ENCODE measurements at places on chromosomes 4 and X. TPM values are rescaled to one million over a fixed set of nuclear protein-coding genes. Genes with fewer than 3 reads are reported as not detected.

DNA sequence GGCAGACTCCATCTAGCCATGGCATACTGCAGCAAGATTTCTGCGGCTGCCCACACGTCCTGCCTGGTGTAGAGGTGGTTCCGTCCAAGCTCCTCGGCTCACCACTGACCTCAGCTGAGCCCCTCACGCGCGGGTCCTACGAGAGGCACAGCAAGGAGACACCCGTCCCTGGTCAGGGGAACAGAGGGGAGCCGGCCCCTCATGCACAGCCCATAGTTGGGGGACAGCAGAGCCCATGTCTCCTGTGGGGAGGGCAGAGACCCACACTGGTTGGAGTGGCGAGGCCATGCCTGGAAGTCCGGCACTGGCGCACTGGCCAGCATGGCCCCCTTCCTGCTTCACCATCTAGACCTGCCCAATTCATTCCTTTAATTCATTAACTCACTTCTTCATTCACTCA, 80.8 kb downstream of the HTRA3 start:
- no peaks in the 10 kb centered on the region for H3K4me1 ChIP-seq
- no peak overlapping the region for H3K4me3 ChIP-seq
- no peak for DNase-seq
- H3K36me3 ChIP-seq: no peaks in the 10 kb centered on the region

GRCh38 chr4:139501527-139501926, 47.6 kb downstream of the RAB33B start:
- peaks cover 4% of the 10 kb centered on the region for H3K36me3 ChIP-seq
- H3K4me3 ChIP-seq: no peak overlapping the region
- H3K27ac ChIP-seq: no peak overlapping the region
- no peaks in the 10 kb centered on the region for H3K4me1 ChIP-seq

DNA sequence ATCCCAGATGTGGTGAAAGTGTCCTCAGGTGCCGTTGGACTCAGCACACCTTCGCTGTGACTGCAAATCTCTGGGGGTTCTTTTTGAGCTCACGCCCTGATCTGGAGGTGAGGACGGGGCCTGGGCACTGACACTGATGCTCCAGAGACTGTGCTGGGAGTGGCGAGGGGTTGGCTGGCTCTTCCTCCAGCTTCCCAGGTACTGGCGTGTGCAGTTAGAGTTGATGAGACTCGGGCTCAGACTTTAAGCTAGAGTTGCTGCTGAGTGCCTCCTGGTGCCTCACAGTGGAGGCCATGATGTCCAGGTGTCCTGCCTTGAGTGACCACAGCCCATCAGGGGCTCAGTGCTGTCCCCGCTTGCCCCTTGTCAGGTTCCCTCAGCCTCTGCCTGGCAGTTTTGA, 16.3 kb downstream of the SPON2 start:
- no peaks in the 10 kb centered on the region for H3K4me1 ChIP-seq
- no peak overlapping the region for H3K4me3 ChIP-seq
- no peaks in the 10 kb centered on the region for H3K36me3 ChIP-seq
- H3K27me3 ChIP-seq: peaks cover 5% of the 10 kb centered on the region
- H3K27ac ChIP-seq: no peak overlapping the region

Gene NLRP2B
- not detected for total RNA-seq

DNA sequence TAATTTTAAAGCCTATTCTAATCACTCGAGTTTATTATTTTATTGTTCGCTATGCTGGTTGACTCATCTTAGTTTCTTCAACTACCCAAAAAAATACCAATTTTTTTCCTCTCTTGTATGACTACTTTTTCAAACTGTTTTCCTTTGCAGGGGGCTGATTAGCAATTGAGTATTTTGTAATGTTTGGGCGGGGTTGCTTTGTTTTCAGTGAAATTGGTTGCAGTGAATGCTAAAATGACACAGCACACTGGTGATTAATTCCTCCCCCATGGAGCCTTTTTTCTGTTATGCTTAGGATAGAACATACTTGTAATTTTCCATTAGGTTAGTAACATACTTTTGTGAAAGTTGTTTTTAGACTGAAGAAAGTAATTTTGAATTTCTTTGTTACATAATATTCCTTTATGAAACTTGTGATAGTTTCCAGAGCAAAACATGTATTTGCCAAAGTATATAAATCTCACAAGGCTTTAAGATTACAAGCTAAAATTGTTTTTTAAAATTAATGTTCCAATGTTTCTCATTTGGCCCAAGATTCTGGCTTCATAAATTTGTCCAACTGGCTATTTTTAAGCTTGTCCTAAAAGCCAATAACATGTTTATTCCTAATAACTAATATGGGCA, 120.4 kb downstream of the CHIC1 start:
- DNase-seq: no peak
- no peak overlapping the region for H3K27ac ChIP-seq
- no peaks in the 10 kb centered on the region for H3K4me1 ChIP-seq
- peaks cover 32% of the 10 kb centered on the region for H3K36me3 ChIP-seq
- H3K4me3 ChIP-seq: no peak overlapping the region
- no peaks in the 10 kb centered on the region for H3K27me3 ChIP-seq

Gene RASL11B
- 0.25 TPM for total RNA-seq

Gene GUCY1A1
- not detected for total RNA-seq

- DNase-seq: no peak
- no peaks in the 10 kb centered on the region for H3K36me3 ChIP-seq
- no peak overlapping the region for H3K4me3 ChIP-seq
- H3K27ac ChIP-seq: no peak overlapping the region
- H3K27me3 ChIP-seq: no peaks in the 10 kb centered on the region
Observed at GRCh38 chr4:162015090-162015489, 148.7 kb downstream of the FSTL5 start.

GRCh38 chr4:21450331-21450730, 498.2 kb downstream of the KCNIP4 start:
- H3K36me3 ChIP-seq: no peaks in the 10 kb centered on the region
- H3K27ac ChIP-seq: no peak overlapping the region
- DNase-seq: no peak
- no peaks in the 10 kb centered on the region for H3K27me3 ChIP-seq

- H3K27ac ChIP-seq: no peak overlapping the region
- H3K4me1 ChIP-seq: no peaks in the 10 kb centered on the region
- H3K4me3 ChIP-seq: no peak overlapping the region
- DNase-seq: no peak
- H3K36me3 ChIP-seq: no peaks in the 10 kb centered on the region
- H3K27me3 ChIP-seq: no peaks in the 10 kb centered on the region
Observed at GRCh38 chr4:43348591-43348990, 456.1 kb downstream of the GRXCR1 start.

GRCh38 chr4:8025668-8026067, 86.0 kb upstream of the AFAP1 start:
- H3K4me3 ChIP-seq: no peak overlapping the region
- DNase-seq: no peak
- H3K4me1 ChIP-seq: no peaks in the 10 kb centered on the region
- H3K27ac ChIP-seq: no peak overlapping the region
- no peaks in the 10 kb centered on the region for H3K36me3 ChIP-seq

Gene ARR3
- total RNA-seq: not detected

GRCh38 chr4:144868309-144868708, 222.4 kb downstream of the HHIP start:
- peaks cover 2% of the 10 kb centered on the region for H3K27me3 ChIP-seq
- no peak overlapping the region for H3K27ac ChIP-seq
- DNase-seq: no peak
- H3K4me3 ChIP-seq: no peak overlapping the region
- H3K36me3 ChIP-seq: no peaks in the 10 kb centered on the region

Gene CD38
- total RNA-seq: 15.0 TPM

DNA sequence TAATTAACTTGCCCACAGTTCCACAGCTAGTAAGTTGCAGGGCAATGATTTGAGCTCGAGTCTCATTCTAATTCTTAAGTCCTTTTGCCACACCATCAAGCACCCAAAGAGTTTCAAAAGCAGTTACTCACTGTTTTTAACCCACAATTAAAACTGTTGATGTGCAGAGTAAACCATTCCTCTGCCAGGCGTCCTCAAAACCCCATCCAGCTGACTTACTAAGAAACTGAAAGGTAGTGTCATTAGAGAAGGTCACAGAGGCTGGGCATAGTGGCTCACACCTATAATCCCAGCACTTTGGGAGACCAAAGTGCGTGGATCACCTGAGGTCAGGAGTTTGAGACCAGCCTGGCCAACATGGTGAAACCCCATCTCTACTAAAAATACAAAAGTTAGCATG, 121.7 kb downstream of the CHIC2 start:
- no peaks in the 10 kb centered on the region for H3K36me3 ChIP-seq
- H3K27me3 ChIP-seq: peaks cover 3% of the 10 kb centered on the region

Gene HERC5
- 21.1 TPM for total RNA-seq

DNA sequence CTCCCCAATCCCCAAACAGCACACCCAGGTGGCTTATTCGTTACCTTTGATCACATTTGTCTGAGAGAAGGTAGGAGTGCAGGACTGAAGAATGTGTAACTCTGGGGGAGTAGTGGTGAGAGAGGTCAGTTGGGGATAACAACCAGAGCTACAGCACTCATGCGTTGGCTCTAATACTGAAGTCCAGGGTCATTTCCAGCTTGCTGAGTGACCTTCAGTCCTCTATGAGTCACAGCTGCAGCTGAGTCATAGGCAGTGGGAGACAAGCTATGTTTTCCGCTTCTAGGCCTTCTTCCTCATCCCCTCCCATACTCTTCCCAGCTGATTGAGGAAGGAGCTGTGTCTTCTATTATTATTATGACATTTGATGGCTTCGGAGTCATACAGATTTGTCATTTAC, 31.6 kb upstream of the CT47C1 start:
- no peaks in the 10 kb centered on the region for H3K4me1 ChIP-seq
- no peaks in the 10 kb centered on the region for H3K36me3 ChIP-seq
- no peak overlapping the region for H3K4me3 ChIP-seq
- H3K27ac ChIP-seq: no peak overlapping the region

- H3K27me3 ChIP-seq: no peaks in the 10 kb centered on the region
- peaks cover 12% of the 10 kb centered on the region for H3K36me3 ChIP-seq
- DNase-seq: no peak
- H3K4me1 ChIP-seq: peaks cover 63% of the 10 kb centered on the region
- peak overlapping the region; percentile 60 for H3K27ac ChIP-seq
Observed at GRCh38 chrX:19800821-19801374, 86.5 kb downstream of the SH3KBP1 start.

Gene FBXL5
- total RNA-seq: 20.1 TPM

Gene ANOS1
- not detected for total RNA-seq

Gene SCRG1
- not detected for total RNA-seq

Gene DDIT4L
- 0.60 TPM for total RNA-seq

Gene SLC10A7
- total RNA-seq: 19.2 TPM

Gene SOWAHB
- not detected for total RNA-seq

Gene TDO2
- not detected for total RNA-seq

Gene PROM1
- total RNA-seq: 0.35 TPM

Gene EREG
- total RNA-seq: not detected

- peak overlapping the region; percentile 96 for H3K27ac ChIP-seq
- H3K4me3 ChIP-seq: peak overlapping the region; percentile 95
- no peaks in the 10 kb centered on the region for H3K27me3 ChIP-seq
- peaks cover 20% of the 10 kb centered on the region for H3K4me1 ChIP-seq
- H3K36me3 ChIP-seq: peaks cover 53% of the 10 kb centered on the region
- peak; percentile 56 for DNase-seq
Observed at GRCh38 chrX:38804432-38804681, 3.1 kb downstream of the MID1IP1 start.

Gene SLC16A2
- 1.5 TPM for total RNA-seq

DNA sequence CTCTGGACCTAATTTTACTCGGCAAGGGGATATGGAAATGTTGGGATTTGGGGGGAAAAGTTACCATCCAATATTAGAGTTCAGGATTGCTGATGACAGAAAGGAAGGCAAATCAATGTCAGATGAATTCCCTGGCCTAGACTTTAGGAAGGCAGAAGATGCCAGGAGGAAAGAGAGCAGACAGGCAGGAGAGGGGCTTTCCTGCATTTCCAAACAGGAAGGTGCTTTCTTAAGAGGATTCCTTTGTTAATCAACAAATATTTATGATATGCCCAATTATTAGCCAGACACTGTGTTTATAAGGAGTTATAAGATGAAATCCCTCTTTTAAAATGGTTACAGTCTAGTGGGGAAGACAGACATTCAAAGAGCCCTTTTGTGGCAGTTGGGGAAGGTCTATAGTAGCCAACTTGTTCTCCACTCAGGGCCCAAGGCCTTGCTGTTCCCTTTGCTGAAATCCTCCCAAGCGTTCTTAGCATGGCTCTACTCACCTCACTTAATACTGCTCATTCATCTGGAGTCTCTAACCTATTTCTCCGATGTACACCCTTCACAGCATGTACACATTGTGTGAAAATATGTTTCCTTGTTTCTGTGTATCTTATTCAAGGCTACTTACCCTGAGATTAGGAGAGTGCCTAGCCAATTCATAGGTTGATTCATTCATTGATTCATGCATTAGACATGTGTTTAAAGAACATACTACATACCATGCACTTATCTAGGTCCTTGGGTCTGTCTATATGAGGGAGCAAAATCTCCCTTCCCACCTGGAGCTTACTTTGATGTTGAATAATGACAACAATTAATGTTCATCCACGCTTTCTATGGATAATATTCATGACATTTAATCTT, 5.3 kb downstream of the IGFBP7 start:
- no peaks in the 10 kb centered on the region for H3K4me1 ChIP-seq
- no peak overlapping the region for H3K27ac ChIP-seq
- no peak for DNase-seq

DNA sequence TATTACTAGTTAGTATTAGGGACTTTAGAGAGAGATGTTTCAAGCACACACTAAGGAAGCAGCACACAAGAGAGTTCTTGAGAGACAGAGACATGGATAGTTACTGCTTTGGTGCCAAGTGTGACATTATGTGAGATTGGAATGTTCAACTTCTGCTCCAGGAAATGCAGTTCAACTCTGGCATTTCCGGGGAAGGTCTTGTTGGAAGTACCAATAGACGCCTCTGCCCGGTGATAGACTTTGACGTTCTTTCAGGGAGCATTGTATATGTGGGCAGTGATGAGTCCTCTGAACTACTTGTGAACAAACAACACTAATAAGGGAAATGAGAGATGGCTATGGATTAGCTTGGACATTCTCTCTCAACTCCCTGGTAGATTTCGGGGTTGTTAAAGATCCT, 638.1 kb upstream of the BOD1L1 start:
- H3K27me3 ChIP-seq: peaks cover 1% of the 10 kb centered on the region
- no peaks in the 10 kb centered on the region for H3K36me3 ChIP-seq
- no peak overlapping the region for H3K27ac ChIP-seq
- DNase-seq: no peak

- H3K4me3 ChIP-seq: no peak overlapping the region
- H3K4me1 ChIP-seq: no peaks in the 10 kb centered on the region
- no peaks in the 10 kb centered on the region for H3K36me3 ChIP-seq
- H3K27me3 ChIP-seq: no peaks in the 10 kb centered on the region
- H3K27ac ChIP-seq: no peak overlapping the region
Observed at GRCh38 chr4:123813901-123814300, 417.3 kb downstream of the SPRY1 start.

GRCh38 chrX:53312946-53313727, 31.8 kb upstream of the IQSEC2 start:
- H3K27me3 ChIP-seq: peaks cover 2% of the 10 kb centered on the region
- H3K27ac ChIP-seq: no peak overlapping the region
- no peaks in the 10 kb centered on the region for H3K4me1 ChIP-seq
- DNase-seq: peak; percentile 73

All from activated CD4-positive, alpha-beta T cell treated with anti-CD3 and anti-CD28 coated beads for 36 hours (primary cell).